Ammon's horn (tissue), 1 donor: ENCODE measurements at places on chromosomes 6 and 20.
A peak's percentile ranks its signal among the peaks of the same experiment; 100 is the strongest.

DNA sequence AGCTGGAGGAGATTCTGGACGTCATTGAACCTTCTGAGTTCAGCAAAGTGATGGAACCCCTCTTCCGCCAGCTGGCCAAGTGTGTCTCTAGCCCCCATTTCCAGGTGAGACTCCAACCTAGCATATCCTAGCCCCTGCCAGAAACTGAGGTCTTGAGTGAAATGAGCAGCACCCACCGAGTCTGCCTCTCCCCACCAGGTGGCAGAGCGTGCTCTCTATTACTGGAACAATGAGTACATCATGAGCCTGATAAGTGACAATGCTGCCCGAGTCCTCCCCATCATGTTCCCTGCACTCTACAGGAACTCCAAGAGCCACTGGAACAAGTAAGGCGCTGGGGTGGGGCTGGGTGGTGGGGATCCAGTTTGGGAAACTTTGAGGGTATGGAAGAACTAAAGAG, 4.6 kb downstream of the MEA1 start:
- peak; percentile 40 for DNase-seq

DNA sequence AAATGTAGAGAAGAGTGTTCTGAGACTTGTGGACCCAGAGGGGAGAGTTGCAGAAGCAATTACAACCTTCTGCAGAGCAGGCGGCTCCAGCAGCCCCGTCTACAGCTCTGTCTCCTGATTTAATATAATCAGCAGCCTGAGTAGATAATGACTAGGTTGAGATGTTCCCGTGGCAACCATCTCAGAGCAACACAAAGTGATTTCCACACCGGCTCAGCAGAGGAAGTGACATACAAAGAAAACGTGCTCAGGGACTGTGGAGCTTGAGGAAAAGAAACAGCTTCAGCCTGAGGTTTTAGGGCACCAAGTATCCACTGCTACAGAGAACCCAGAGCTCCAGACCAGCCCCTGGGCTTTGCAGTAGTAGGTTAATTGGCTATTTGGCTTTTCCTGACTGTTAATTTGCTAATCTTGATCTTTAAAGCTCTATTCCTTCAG, 136.4 kb downstream of the MTFR2 start:
- peak; percentile 65 for DNase-seq

DNA sequence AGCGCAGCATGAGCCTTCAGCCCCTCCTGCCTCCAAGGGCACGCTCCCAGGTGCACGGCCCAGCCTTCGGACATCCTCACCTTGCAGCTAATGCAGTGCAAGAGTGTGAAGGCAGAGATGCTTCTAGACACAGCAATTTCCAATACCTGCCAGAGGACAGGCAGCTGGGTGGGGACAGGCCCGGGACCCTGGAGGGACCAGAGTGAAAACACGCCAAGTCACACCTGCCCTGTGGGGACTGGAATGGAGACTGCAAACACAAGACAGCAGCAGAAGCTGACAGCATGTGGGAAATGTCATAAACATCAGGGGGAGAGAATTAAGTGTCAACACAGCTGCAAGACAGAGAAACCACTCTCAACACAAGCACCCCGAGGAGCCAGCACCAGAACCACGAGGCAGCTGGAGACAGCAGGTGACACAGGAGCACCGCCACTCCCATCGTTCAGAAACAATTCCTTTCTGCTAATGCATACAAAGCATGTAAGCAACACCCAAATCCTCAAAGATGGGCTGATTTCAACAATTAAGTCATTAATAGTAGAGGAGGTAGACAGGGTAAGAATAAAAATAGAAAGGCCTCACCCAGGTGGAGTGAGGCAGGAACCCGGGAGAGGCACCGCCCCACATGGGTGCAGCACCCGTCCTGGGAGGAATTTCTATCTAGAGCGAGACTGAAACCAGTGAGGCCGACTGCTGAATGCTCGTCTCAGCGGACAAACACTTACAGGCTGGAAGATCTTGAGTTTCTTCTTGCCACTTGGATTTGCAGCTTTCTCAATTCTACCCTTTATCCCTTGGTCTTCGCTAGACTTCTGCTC, 17.1 kb downstream of the DIDO1 start:
- DNase-seq, result no peak

- no peak for DNase-seq
Measured at GRCh38 chr6:152136449-152136825, 329.0 kb downstream of the ESR1 start.

DNA sequence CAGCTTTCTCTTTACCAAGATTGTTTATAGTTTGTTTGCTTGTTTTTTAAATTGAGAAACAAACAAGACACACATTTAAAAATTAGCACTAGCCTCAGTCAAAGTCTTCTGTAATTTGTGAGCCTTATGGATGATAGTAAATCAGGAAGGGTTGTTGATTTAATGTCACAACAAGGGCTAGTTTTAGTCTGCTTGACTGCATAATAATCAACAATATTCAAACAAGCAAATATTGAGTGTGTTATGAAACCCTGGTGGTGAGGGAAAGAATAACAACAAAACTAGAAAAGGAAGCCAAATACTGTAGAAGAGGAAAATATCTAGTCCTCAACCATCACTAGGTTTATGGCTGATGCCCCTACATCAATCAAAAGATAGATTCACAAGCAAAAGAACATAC, 228.6 kb downstream of the TBC1D7 start:
- no peak for DNase-seq

- DNase-seq, result no peak
Measured at GRCh38 chr6:25883991-25884390, 9.9 kb upstream of the SLC17A3 start.

GRCh38 chr20:9478771-9479170, 35.6 kb upstream of the LAMP5 start:
- no peak for DNase-seq

DNA sequence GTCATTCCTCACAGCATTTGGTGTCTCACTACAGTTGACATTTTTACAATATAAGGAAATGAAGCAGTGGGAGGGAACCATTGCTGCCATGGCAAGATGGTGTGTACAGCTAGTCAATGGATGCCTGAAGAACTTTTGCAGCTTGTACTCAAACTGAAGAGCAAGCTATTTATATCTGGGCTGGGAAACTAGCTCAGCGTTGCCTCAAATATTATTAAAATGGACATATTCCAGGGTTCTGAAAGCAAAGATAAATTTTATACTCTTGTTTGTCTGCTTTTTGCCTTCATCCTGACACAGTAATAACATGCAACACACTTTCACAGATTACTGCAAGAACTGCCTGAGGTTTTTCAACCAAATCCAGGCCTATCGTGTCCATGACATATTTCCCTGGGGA, 156.4 kb upstream of the COL21A1 start:
- peak; percentile 27 for DNase-seq

DNA sequence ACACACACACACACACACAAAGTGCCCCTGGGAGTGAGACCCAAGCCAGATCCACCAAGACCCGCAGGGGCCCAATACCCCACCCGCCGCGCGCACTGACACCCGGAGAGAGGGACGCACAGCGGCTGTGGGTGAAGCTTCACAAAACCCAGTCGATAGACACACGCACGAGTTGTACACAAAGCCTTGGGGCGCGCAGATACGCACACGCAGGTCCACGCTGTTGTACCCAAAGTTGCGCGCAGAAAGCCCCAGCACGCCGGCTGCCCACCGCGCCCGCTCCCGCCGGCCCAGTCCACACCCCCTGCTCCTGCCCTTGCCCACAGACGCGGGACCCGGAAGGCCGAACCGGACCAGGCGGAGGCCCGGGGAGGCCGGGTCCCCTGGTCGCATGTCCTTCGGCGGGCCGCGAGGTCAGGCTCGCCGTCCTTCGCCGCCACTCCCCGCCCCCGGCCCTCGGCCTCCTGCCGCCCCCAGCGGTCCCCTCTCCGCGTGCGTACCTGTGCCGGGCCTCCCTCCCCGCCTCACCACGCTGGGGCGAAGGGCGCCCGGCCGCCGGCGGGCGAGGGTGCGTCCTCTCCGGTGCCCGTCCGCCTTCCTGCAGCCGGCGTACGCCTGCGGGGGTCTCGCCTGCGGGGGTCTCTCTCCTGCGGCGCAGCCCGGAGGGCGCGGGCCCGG, at the start of gene TMEM74B:
Gene TMEM74B, minus strand, starts transcription at position 344 of the 678 bp plus-strand sequence. CDS start 1,180 bp downstream, outside the sequence.
- DNase-seq, result no peak

- no peak for DNase-seq
Measured at GRCh38 chr20:15986690-15987089, 586.6 kb downstream of the KIF16B start.

GRCh38 chr20:52817511-52817910, 154.6 kb upstream of the TSHZ2 start:
- no peak for DNase-seq

DNA sequence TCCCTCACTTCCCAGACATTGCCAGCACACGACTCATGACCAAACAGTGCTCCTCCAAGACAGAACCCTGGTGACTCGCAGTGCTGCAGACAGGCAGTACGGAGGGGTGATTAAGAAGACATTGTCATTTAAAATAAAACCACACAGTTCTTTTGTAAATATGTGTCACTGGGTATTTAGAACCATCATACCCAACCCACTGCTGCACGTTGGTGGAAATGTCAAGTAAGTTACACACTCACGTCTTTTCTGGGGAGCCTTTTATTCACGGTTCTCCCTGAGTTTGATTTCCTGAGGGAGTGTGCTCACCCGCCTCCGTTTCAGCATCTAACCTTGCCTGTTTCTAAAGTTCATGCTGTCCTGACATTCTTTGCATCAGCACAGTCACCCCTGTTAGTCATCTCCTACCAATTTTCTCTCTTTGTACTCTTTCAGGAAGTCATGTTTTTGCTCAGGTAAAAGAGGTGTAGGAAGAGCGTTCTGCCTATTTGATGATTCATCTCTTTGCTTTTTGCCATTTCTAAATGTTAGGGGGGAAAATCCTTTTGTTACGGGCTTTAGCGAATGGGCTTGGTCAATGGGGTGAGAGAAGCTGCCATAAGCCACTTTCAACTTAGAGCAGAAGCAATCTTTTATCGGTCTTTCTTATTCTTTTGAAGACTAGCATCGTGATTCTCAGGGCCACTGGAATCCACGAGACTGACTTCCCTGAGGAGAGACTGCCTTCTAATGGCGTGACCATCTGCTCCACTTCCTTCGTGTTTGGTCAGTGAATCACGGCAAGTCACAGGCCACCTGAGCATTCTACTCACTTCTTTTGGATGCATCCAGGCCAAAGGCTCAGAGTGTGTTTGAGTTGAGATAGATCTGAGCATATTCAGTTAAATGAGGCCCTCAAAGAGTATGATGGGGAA, 512.8 kb upstream of the JARID2 start:
- no peak for DNase-seq

GRCh38 chr6:13935190-13935880, 10.6 kb downstream of the RNF182 start:
- no peak for DNase-seq

DNA sequence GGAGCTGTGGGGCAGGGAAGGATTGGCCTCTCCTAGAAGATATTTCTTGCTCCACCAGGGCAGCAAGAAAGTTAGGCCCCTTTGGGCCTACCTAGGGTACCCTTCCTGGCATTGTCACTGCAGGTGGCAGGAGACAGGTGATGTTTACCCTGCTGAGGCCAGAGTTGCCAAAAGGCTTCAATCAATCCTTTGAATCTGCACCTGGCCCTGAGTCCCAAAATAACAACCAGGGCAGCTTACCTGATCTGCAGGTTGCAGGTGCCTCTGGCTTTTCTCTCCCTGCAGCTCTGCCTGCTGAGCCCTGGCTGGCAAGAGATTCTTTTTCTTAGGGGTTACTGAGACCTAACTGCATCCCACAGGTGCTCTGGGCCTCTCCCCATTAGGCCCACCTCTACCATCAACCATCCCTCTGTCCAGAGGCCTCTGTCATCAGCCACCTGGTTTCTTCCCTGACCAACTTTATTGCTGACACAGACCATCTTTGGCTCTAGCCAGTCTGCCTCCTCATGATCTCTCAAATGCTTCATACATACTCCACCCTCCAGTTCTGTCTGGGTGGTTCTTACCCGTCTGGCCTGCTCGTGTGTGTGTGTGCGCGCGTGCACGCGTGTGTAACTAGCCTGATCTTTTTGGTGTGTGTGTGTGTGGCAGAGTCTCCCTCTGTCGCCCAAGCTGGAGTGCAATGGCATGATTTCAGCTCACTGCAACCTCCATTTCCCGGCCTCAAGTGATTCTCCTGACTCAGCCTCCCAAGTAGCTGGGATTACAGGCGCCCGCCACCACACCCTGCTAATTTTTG, 13.7 kb downstream of the BCL2L1 start:
- DNase-seq, result no peak

GRCh38 chr6:14442242-14442641, 324.7 kb downstream of the CD83 start:
- DNase-seq, result peak; percentile 54

DNA sequence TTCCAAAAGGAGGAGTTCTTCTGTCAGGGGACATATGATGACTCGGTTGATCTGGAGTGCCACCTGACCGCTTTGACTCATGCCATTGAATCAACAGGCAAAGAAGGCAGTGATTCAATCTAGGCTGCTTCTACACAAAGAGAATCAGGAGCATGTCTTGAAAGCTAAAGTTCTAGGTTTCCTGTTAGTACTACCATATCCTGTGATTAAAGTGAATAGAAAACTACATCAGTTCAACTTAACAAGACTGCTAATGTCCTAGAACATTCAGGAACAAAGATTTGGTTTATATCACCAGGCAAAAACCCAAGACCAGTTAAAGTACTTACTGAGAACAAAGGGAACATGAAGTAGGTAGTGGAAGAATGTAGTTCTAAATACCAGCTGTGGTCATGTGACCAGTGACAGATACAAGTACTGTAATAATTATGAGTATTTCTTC, 216.8 kb upstream of the SGK1 start:
- no peak for DNase-seq

DNA sequence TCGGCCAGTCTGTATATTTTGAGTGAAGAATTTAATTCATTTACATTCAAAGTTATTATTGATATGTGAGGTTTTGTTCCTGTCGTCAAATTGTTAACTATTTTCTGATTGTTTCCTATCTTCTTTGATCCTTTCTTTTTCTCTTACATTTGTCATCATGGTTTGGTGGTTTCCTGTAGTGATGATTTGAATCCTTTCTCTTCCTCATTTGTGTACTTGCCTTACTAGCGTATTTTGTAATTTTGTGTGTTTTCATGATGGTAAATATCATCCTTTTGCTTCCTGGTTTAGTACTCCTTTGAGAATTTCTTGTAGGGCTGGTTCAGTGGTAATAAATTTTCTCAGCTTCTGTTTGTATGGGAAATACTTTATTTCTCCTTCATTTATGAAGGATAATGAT, 151.7 kb upstream of the CEP162 start:
- no peak for DNase-seq

DNA sequence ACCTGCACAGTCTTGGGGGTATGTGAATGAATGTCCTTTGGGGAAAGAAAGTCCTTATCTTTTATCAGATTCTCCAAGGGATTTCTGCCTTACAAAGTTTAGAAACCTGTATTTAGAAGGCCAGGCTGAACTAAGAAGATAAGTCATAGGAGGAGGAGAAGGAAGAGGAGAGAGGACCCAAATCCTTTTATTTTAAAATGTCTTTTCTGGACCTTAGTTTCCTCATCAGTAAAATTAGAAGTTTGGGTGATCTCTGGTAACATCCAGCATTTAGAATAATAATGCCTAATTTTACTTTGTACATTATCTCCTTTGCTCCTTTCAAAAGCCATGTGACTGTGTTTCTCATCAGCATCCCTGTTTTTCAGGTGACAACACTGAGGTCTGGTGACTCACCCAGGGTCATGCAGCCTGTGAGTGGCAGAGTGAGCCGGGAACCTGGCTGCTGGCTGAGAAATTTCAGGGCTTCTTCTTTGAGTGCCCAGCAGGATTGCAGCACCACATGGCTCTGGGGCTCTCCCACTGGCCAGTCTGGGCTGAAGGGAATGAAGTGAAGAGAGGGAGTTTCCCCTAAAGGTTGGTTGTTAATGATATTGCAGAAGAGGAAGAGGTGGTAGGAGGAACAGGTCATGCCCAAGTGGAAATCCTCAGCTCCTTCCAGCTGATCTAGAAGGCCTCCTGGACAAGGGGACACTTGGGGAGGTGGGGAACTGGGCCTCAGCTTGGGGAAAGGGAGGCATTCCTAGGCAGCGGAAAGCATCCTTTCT, 34.0 kb downstream of the VEGFA start:
- DNase-seq, result no peak

GRCh38 chr6:167990016-167990945, 7.2 kb upstream of the KIF25 start:
- DNase-seq, result no peak
